ENCODE measurements at places on chromosomes 16 and 17.

GRCh38 chr17:60073063-60073462 is 5.7 kb downstream of the HEATR6 start:
- no peak for DNase-seq

DNA sequence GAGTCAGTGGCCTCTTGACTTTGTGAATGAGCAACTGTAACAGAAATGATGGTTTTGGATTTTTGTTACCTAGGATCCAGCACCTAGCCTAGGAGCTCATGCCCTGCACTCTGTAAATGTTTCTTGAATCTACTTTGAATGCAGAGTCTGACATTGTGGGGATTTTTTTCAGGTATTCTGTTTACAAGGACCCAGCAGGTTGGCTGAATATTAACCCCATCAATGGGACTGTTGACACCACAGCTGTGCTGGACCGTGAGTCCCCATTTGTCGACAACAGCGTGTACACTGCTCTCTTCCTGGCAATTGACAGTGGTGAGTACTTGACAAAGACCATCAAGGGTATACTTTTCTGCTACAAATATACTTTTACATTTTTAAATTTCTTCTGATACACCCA is 59.8 kb upstream of the HSBP1 start:
- peak; percentile 3 for DNase-seq

DNA sequence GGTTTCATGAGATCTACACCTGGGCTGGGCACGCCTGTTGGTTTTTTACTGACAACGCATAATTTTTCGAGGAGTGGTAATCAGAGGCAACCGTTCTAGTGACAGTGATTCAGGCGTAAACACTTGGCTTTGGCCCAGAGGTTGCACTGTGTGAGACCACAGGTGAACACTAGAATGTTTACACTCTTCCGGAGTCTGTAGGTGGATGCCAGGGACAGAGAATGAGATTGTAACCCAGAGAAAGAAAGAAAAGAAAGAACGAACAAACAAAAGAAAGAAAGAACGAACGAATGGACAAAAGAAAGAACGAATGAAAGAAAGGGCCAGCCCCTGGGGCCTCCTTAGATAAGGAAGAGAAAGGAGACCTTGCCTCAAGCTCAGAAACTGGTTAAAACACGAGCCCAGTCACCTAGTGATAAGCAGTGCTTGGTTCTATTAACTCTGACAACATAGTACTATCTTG is 113.2 kb downstream of the PRKCB start:
- no peak for DNase-seq

DNA sequence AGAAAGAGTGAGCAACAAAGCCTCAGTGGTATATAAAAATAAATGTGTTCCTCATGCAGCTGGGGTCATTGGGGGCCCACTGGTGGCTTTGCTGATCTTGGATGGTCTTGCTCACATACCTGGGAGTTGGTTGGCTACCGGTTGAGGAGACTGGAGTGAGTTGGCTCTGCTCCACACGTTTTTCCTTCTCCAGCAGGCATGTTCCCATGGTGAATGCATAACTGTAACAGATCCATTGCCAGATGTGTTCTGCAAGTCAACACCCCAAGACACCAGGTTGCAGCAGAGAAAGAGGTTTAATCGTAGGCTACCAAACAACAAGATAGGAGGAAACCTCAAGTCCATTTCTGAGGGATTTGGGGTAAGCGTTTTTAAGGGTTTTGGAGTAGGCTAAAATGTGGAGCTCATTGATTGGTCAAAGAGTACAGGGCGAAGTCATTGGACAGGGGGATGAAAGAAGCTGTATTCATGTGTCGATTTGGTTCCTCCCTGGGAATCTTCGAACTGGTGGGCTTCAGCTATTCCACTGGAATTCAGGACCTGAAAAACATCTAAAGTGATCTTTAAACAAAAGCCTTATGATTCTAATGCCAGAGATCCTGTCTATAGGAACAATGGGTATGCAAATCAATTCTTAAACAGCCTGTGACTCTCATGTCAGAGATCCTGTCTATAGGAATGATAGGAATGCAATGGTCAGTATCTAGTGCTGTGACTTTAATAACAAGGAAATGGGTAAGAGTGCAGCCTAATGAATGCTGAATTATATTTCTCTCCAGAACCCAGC is 467.5 kb upstream of the C16orf82 start:
- DNase-seq, result no peak

- DNase-seq, result no peak
Measured at GRCh38 chr16:68737046-68737729, at the start of gene CDH1. CDH1 (plus strand) TSS chr16:68737292; CDS start chr16:68737416, 124 bp downstream.

DNA sequence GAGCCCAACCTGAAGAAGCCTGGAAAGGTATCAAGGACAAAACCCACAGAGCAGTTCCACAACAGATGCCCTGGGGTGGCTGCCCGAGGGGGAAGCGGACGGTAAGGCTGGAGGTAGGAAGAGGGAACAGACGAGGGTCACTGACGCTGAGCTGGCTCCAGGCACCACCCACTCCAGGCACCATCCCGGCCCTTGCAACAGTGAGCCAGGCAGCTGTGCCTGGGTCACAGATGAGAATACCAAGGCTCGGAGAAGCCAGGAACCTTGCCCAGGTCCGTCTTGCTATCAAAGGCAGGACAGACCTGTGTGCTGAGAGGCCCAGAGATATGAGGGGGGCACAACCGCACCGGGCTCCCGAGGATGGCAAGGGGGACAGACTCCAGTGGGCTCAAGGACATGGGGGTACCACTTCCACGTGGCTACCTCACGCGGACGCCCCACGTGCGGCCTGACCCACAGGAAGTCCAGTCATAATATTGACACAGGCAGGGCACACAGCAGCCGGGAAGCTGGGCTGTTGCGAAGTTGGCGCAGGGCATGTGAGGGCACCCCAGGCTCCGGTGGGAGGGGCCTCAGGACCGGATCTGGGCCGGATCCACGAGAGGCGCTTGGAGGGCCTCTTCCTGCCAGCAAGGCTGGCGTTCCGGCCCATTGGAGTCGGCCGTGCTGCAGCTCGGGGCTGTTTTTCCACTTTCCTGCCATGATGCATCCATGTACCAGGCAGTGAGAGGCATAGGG is 29.9 kb downstream of the PEMT start:
- peak; percentile 84 for DNase-seq

- no peak for DNase-seq
Measured at GRCh38 chr17:48577330-48577945, 712 bp downstream of the HOXB4 start.

GRCh38 chr16:72895951-72896350 is 152.0 kb downstream of the ZFHX3 start:
- DNase-seq, result no peak

GRCh38 chr17:3952186-3952585 is 12.1 kb downstream of the ATP2A3 start:
- DNase-seq, result no peak

DNA sequence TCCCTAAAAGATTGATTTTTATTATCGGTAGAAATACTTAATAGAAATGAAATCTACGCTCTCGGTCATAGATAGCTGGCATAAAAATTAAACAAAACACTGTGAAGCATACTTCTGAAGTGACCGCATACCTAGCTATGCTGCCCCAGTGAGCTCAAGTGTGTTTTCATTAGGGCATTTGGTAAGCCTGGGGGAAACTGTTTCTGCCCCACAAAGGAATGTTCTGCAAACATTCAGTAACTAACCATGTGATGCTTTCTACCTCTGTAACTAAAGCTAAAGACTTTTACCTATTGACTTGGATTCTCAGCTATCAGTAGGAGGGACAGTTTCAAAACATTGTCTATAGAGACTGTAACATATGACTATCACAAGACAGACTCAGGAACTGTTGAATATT is 93.5 kb upstream of the HSBP1 start:
- DNase-seq, result no peak

DNA sequence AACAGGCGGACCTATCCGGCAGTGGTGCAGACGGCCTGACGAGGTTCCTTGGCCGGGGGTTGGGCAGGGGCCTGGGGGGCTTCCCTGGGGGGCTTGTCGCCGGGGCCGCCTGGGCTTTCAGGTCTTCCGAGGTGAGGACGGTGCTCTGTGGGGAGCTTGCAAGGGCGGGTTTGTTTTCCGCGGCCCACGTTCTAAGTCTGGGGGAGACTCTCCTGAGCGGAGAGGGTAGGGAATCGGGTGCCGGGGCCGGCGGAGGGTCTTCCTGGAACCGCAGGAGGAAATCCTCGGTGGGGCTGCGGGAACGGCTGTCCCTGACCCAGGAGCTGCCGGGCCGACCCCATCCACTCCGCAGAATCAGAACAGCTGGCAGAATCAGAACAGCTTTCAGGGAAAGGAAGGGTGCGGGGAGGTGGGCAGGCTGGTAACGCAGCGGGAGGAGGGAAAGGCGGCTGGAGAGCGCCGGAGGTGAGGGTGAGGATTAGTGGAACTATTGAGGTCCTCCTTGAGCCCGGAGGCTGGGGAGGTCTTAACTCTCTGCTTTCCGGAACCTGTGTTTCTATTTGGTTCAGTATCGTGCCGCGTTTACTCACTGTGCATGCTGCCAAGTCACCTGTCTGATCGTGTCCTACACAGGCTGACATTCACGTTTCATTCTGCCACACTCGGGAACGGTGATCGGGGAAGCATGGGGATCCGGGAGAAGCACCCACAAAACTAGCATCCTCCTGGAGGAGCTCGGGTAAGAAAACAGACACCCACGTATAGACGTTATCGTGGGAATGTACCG is 28.9 kb downstream of the CPSF4L start:
- peak; percentile 66 for DNase-seq
